HL-60 (cell line): ENCODE measurements at places on chromosomes 2 and 18.

GRCh38 chr2:232890896-232891601 lies 21.0 kb downstream of the SNORC start:
- no peak for DNase-seq

DNA sequence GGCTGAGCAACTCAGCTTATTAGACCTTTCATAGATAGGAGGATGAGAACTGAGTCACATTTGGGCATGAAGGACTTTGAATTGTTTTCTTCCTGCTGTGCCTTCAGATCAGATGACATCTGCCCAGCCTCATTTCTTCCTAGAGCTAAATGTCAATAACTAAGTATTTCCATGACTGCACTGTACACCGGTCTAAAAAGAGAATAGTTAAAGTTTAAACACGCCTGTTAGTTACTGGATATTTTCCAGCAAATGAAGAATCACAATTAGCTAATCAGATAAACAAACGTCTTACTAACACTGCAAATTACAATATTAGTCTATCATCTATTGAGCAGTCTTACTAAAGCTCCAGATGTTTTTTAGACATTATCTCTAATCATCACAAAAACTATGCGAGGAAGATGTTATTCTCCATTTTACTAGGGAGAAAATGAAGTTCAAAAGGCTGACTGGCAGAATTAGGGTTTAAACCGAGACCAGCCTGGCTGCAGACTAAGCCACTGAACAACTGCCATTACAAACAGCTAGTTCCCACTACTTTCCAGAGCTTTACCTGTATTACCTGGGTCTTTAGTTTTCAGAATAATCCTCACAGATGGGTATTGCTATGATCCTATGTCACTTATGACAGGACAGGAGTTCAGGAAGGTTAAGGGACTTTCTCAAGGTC lies 69.4 kb upstream of the ZNF397 start:
- no peak for DNase-seq

- DNase-seq, result no peak
Observed at GRCh38 chr2:219574484-219575311, 2.6 kb downstream of the INHA start.

DNA sequence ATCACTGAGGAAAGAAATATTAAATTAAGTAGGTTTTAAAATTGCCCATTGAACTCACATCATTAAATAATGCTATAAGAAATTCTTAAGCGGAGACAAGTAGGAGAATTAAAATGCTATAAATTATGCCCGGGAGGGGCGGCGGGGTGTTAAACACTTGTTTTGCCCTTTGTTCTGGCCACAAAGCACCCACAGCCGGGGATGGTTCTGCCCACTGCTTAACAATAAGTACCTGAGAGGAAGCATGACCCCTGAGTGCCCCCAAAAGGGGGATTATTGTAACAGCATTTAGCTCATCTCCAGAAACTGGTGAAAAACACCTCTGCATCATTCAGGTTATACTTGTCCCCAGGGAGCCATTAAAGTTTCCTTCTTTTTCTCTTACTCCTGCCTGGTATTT lies 332.7 kb upstream of the POU3F3 start:
- DNase-seq, result no peak

GRCh38 chr2:8548619-8549150 lies 133.2 kb upstream of the ID2 start:
- no peak for DNase-seq
